Colonic mucosa (tissue), 4 donors: ENCODE measurements at places on chromosomes 12 and 14. TPM values are rescaled to one million over a fixed set of nuclear protein-coding genes. Genes with fewer than 3 reads are reported as not detected.
A peak's percentile ranks its signal among the peaks of the same experiment; 100 is the strongest.

GOLGA3 gene
- 96.5 TPM for total RNA-seq

- no peaks in the 10 kb centered on the region for H3K36me3 ChIP-seq
- H3K27me3 ChIP-seq = no peaks in the 10 kb centered on the region
- peak; percentile 71 for DNase-seq
- no peak overlapping the region for H3K4me3 ChIP-seq
These were observed 421.2 kb downstream of the CCDC91 start for GRCh38 chr12:28611449-28611848.

GRCh38 chr12:102571889-102572288 lies 91.5 kb upstream of the IGF1 start:
- H3K36me3 ChIP-seq = no peaks in the 10 kb centered on the region
- no peaks in the 10 kb centered on the region for H3K4me1 ChIP-seq
- H3K27ac ChIP-seq = no peak overlapping the region
- DNase-seq = no peak

DNA sequence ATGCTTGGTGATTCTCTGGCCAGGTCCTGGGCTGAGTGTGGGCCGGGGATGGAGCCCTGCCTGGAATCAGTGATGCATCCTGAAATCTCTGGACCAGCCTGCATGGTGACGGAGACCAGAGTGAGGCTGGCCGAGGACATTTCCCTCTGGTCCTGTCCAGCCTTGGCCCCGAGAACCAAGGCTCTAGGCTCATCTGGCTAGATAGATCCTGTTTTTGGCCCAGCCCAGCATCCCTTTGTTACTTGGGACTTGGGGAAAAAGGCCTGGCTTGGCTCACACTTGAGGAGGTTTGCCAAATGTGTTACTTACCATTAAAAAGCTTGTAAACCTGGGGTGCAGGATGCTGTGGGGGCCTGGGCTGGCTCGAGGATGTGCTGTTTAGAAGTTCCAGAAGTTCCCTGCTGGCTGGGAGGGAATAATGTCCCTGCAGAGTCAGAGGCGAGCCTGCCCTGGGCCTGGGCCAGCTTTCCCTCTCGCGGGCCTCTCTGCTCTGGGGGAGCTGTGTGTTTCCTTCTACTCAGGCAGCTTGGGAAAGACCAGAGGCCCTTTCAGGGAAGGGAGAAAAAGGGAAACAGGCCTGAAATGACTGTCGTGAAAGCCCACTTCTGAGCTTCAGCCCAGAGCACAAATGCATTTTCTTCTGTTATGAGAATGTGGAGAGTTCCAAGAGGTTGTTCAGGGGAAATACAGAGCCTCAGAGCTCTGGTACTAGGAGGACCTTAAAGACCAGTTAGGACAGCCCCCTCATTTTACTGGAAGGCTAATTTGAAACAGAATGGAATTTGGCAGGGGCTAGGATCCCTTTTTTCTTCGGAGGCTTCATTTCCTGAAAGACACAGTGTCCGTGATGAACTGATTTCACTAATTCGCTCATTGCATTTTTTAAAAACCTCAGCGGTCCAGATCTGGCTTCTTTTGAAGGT lies 47.2 kb upstream of the CTDSP2 start:
- H3K4me3 ChIP-seq = no peak overlapping the region
- H3K27ac ChIP-seq = peak overlapping the region; percentile 92
- H3K4me1 ChIP-seq = peaks cover 41% of the 10 kb centered on the region
- H3K36me3 ChIP-seq = no peaks in the 10 kb centered on the region

GRCh38 chr14:24437020-24437735 lies 5.4 kb downstream of the SDR39U1 start:
- no peak for DNase-seq
- H3K27me3 ChIP-seq = no peaks in the 10 kb centered on the region
- H3K4me3 ChIP-seq = no peak overlapping the region
- H3K27ac ChIP-seq = peak overlapping the region; percentile 10
- peaks cover 24% of the 10 kb centered on the region for H3K4me1 ChIP-seq
- H3K36me3 ChIP-seq = peaks cover 26% of the 10 kb centered on the region

DNA sequence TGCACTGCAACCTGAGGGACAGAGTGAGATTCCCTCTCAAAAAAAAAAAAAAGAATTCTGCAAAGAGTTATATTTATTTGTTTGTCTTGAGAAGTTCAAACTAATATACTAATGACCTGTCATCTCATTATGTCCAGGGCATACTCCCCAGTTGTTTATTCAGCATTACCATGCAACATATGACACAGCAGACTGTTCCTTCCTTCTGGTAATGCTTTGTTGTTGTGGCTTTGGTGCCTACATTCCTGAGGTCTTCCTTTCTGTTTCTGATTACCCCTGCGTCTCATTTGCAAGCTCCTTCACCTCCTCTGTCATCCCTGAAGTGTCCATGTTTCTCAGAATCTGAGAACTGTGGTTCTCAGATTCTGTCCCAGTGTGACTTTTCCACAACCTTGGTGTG lies 55.3 kb downstream of the DERA start:
- H3K4me1 ChIP-seq = no peaks in the 10 kb centered on the region
- H3K27me3 ChIP-seq = no peaks in the 10 kb centered on the region
- no peak for DNase-seq
- H3K27ac ChIP-seq = no peak overlapping the region
- no peak overlapping the region for H3K4me3 ChIP-seq
- H3K36me3 ChIP-seq = no peaks in the 10 kb centered on the region

DNA sequence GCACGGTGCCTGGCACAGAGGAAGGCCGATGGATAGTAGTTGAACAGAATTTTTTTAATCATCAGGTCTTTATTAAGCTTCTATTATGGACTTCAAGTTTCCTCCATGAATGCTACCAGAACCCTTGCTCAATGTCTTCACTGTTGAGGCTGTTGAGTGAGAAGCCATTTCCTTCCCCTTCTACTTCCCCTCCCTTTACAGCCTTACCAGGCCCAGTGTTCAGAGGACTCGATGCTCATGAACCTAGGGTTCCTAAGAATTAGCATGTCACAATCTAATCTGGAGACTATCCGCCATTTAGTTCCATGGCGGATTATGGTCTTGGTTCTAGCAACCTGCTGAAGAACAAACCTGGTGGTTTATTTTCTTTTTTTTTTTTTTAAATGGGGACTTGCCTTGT lies 17.7 kb downstream of the ETV6 start:
- H3K27me3 ChIP-seq = no peaks in the 10 kb centered on the region
- H3K27ac ChIP-seq = no peak overlapping the region
- H3K4me1 ChIP-seq = no peaks in the 10 kb centered on the region
- no peak for DNase-seq
